ENCODE measurements at places on chromosomes 5 and 9.

DNA sequence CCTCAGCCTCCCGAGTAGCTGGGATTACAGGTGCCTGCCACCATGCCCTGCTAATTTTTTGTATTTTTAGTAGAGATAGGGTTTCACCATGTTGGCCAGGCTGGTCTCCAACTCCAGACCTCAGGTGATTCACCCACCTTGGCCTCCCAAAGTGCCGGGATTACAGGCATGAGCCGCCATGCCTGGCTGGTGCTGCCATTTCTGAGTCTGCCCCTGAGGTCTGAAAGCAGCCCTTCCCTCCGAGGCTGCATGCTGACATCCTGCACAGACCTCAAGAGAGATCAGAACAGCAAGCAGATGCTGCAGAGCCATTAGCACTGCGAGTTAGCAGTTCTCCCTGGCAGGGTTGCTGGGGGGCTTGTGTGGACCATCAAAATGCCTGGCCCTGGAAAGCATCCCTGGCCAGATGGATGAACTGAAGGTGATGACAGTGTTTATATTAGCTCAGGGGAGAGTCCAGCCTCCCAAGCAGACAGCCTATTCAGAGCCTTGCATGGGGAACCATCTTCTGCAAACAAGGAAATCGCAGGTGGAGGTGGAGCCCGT is 176.5 kb upstream of the PANK3 start:
- DNase-seq, result no peak

DNA sequence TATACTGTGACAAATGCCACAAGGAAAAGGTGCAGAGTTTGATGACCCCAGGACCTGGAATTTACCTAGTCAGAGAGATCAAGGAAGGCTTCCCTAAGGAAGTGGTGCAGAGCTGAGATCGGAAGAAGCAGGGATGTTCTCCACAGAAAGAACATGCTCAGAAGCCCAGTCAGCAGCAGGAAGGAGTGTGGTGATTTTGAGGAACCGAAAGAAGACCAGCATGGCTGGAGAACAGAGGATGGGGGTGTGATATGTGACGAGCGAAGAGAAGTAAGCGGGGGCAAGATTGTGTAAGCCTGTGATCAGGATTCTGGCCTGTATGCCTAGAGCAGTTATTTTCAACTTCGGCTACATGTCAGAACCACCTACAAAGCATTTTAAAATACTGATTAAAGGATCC is 18.7 kb upstream of the PIK3R1 start:
- no peak for DNase-seq

- no peak for DNase-seq
Observed at GRCh38 chr9:4583001-4583400, 79.1 kb upstream of the PLPP6 start.

GRCh38 chr9:13158986-13159385 is 120.5 kb downstream of the MPDZ start:
- no peak for DNase-seq

DNA sequence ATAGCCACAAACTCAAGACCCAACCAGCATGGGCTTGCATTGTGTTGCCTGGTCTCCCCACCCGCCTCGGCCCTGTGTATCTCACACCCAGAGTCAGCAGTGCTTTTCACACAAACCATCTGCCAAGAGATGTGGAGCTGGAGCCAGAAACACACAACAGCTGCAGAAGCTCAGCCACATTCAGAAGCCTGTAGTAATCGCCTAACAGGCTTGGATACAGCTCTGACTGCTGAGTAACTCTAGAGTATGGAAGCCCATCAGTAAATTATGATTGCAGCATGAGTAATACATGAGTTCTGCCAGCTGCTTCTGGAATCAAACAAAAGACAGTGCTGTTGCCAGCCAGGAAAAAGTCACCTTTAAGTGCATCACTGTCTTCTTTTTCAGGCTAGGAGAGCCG is 16.0 kb downstream of the TEK start:
- peak; percentile 66 for DNase-seq

DNA sequence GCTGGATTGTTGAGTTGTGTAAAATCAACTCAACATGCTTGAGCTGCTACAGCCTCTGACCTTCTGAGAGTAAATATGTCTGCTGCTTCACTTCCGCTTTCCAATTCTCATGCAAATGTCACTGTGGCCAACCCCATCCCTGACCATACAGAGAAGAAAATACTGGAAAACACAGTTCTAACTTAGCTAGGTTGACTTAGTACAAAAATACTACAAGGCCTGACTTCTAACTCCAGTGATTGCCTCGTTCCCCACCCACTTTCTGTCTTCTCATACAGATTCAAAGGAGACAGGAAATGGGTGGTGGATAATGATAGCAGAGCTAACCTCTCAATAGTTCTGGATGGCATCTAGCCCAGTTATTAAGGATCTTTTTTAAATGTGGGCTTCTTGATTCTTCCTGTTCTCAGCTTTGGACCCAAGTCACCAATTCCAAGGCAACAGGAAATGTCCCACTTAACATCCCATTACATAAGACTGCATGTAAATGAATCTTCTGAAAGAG is 226.6 kb upstream of the SLC24A2 start:
- no peak for DNase-seq

DNA sequence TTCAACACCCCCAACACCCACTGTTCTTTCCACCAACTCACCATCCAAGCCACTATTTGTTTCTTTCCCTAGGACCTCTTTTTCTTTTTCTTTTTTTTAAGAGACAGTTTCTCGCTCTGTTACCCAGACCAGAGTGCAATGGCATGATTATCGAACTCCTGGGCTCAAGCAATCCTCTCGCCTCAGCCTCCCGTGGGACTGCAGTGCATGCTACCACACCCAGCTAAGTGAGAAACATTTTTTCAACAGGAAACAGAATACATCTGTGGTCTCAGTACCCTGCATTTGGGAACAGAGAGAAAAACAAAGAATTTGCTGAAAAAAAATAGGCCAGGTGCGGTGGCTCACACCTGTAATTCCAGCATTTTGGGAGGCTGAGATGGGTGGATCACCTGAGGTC is 24.6 kb downstream of the B4GALT1 start:
- DNase-seq, result peak; percentile 7

DNA sequence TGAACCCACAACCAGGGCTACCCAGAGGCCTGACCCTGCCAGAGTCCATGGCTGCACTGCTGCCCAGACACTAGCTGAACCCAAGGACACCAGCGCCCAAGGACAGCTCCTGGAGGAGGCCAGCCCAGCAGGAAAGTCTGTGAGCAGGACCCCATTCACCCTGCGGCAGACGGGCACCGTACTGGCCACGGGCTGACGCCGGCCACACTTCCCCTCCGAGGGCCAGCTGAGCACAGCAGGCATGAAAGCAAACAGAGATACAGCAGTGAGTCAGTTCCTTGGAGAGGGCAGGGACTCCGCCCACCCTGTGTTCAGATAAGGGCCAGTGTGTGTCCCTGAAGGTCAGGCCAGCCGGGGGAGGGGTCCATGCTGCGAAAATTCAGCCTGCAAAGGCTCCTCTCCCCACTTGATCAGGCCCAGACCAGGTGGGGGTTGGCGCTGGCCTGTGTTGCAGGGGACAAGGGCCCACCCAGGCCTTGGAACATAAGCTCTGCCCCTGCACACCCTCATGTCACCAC is 3.2 kb downstream of the RNF208 start:
- peak; percentile 84 for DNase-seq

DNA sequence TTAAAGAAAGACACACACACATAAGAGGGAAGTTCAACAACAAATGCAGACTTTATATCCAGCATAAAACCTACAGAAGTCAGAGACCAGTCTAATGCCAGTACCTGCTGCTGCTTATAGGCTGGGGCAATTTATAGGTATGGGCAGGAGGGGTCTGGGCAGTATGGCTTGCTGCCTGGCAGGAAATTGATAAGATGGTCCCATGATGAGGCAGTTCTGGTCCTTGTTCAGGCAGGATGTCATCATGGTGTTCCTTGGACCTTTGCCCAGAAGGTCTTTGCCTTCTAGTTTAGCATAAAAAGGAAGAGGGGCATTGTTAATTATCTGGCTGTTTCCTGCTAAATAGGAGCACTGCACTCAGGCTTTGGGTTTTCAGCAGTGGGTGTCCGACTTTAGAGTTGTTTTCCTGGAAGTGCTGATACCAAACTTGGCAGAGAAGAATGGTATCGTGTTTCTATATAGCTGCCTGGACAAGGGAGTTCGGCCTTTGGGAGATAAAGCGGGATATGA is 10.4 kb upstream of the PDCD1LG2 start:
- DNase-seq, result no peak

GRCh38 chr5:978693-979092 is 29.9 kb upstream of the NKD2 start:
- DNase-seq, result peak; percentile 46

- DNase-seq, result no peak
Observed at GRCh38 chr5:124645396-124645795, 101.0 kb downstream of the ZNF608 start.
